Activated naive CD8-positive, alpha-beta T cell treated with anti-CD3 and anti-CD28 coated beads, Interleukin-2, amount 10 ng/mL, durations not matched to agents 7 days and 5 days (primary cell): ENCODE measurements at places on chromosomes 4 and X. TPM values are rescaled to one million over a fixed set of nuclear protein-coding genes. Genes with fewer than 3 reads are reported as not detected.

- DNase-seq, result no peak
Observed at GRCh38 chr4:22235698-22236097, 280.2 kb downstream of the ADGRA3 start.

DNA sequence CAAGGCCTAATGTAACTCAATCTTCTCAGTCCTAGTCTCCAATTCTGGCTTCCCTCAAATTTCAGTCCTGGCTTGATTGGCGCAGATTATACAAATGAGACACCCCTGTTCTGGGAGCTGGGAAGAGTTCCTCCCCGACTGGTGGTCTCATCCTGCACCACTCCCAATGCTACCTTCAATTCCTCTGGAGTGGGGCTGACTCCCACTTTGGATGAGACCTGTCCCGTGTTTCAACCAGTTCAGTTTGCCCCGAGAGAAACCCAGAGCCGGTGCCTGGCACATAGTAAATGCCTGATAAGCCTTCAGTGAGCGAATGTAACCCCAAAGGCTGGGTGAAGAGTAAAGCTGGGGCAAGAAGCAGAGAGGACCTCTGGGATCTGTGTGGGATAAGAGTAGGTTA, 4.0 kb upstream of the SYP start:
- DNase-seq, result no peak

DNA sequence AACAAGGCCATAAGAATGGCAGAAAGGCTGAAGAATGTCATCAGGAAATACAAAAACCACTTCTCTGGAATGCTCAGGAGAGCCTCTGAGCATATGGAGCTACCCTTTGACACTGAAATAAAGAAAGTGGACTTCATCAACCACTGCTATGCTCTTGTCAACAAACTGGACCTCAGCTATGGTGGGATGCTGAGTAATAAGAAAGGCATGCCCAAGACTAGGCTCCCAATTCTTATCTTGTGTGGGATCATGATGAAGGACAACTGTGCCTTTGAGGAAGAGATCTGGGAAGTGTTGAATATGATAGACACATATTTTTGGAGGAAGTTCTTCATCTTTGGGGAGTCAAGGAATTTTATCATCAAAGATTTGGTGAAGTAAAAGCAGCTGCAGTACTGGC, 86.9 kb upstream of the MAGEB16 start:
- DNase-seq, result no peak

DNA sequence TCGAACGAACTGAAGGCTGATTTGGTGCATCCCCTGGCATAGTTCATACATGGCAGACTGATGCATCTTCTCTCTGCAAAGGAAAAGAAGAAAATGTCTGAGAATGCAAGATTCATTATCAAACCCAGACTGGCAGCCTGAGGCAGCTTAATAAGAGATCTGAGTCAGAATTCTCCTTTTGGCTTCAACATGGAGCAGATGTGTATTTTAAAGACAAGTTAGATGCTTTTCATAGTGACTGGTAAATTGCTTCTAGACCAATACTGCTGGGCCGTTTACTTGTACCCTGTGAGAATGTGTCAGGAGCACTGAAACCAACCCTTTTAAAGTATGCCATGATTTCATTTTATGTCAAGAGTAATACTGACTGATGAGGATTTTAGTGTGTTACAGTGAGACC, 322.0 kb downstream of the NR3C2 start:
- no peak for DNase-seq

DNA sequence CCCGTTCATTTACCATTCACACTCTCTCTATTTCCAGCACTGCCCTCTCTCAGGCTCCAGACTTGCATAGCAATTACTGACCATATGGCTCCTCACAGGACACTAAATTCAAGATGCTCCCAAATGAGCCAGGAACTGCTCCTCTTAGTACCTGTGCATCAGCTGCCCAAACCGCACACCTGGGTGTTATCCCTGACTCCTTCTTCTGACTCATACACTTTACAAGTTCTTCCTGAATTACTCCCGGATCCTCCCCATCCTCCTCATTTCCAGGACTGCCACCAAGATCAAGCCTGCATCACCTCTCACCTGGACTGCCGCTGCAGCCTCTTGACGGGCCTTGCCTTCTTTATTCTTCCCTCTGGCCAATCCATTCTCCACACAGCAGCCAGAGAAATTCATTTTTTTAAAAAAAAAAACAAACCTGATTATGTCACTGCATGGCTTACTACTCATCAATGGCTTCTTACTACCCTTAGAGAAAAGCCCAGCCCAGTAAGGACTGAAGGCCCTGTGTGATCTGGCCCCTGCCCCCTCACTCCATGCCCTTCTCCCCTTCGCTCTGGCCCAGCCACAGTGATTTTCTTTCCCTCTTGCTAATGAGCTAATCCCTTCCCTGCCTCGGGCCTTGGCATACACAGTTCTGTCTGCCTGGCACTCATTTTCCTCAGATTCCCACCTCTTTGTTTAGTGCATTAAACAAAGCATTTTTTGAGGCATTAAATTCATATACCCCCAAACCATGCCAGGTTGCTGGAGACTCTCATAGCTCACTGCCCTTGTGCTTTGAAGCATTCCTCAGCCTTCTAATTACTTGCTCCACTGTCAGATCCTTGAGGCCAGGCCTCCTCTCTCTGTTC, 92.0 kb downstream of the PDGFRA start:
- DNase-seq, result no peak

DNA sequence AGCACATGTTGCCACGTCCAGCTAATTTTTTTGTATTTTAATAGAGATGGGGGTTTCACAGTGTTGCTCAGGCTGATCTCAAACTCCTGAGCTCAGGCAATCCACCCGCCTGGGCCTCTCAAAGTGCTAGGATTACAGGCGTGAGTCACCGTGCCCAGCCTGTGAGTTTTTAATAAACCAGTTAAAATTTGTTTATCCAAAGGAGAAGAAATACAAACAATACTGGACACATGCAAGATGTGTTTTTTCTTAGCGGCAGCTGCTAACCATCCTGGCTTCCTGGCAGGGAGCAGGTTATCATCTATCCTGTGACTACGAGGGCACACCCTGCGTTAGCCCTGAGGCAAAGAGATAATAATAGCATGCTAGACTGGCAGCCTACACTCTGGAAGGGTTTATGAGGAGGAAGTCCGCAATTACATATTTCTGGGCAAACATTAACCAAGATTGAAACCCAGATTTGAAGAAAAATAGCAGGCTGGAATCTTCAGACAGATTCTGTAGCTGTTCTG, 191.4 kb downstream of the SPRY1 start:
- no peak for DNase-seq

GRCh38 chrX:109264878-109265277, 217.0 kb downstream of the GUCY2F start:
- no peak for DNase-seq

DNA sequence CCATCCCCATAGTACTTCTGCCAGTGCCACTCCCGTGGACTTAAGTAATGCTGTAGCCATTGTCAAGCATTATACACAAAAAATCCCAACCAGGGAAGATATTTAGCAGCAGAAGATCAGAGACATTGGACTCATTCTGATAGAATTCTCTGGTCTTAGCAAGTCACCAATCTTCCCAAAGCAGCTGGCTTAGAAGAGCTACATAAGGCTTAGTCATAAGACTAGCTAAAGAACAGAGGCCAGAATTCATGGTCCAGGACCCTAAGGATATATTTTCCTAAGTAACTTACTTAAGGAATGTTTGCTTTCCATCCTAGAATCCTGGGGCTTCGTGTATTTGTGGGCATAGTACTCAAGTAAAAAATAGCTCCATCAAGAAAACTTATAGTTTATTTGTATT, 100.3 kb upstream of the SLIT2 start:
- DNase-seq, result no peak

The RPL34 gene
- 1,506 TPM for total RNA-seq

The DCAF8L1 gene
- not detected for total RNA-seq

The BMPR1B gene
- total RNA-seq, result not detected
